Activated T-cell treated with anti-CD3 and anti-CD28 coated beads for 4 hours (primary cell): ENCODE measurements at places on chromosomes 11 and 22.

GRCh38 chr22:27718186-27719035, 83.1 kb downstream of the MN1 start:
- DNase-seq, result no peak

GRCh38 chr22:30047364-30047738, 32.9 kb upstream of the HORMAD2 start:
- no peak for DNase-seq

GRCh38 chr11:134202661-134203060, 21.1 kb downstream of the NCAPD3 start:
- no peak for DNase-seq

DNA sequence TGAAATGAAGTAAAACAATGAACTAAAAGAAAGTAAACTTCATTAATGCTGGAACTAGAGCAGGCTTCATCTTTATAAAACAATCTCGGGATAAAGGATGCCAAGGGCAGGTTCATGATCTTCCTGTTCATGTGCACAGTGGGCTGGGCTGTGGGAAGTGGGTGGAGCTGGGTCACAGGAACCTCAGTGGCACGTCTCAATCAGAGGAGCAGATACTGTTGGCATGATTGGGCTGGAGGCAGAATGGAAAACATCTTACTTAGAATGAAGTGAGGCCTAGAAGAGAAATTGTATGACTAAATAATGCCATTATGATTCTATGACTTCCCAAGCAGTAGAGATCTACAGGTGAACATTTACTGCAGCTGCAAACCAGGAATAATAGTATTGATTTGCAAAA, 45.4 kb upstream of the CALCB start:
- DNase-seq, result no peak

DNA sequence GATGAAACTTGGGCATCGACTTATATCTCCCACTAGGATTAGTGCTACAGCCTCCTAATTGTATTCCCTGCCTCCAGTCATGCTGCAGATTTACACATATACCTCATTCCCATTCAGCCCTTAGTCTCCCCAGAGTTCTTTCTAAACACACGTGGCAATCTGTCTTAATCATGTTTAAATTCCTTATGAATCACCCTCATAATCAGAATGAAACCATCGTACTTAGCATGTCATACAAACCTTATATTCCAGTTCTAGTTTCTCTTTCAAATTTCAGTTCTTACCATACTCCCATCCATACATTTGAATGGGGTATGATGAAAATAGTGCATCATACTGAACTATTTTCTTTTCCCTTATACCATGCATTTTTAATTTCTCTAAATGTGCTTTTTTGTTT, 6.0 kb upstream of the OR10A2 start:
- DNase-seq, result no peak

DNA sequence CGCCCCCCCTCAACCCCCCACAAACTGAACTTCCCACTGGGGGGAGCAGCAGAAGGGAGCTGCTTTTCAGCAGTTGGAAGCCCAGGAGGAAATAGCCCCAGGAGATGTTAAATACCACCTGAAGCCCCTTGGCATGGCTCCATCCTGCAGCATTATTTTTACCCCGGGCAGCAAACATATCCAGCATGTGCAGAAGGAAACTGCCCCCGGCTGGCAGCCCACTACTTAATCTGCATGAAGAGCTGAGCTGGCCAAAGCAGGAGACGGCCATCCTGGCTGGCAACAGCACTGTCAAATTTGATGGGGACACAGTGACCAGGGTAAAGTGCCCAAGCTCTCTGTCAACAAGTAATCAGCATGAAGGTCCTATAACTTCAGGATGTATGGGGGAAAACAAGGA, 32.0 kb downstream of the BUD13 start:
- DNase-seq, result no peak

- DNase-seq, result no peak
Observed at GRCh38 chr22:19696504-19697276, 17.6 kb upstream of the SEPTIN5 start.

DNA sequence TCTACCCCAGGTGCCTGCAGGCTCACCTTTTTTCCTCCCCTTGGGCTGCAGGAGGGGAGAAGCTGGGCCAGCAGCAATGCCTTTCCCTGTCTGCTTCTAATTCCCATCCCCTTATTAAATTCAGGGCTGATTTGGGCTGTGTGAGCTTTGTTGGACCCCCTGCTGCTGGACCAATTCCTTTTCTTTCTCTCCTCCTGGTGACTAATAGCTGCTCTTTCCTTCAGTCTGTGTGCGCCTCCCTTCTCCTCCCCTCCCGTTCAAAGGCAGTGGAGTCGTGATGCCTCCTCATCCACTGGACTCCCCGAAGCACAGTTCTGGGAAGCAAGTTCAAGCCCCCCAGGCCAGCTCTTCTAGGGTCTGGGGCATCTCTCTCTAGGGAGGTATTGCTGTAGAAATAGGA, 567.9 kb upstream of the CADM1 start:
- DNase-seq, result no peak

- DNase-seq, result no peak
Observed at GRCh38 chr11:66051371-66051765, 796 bp upstream of the SF3B2 start.
